ENCODE measurements at places on chromosomes 2 and 18. TPM values are rescaled to one million over a fixed set of nuclear protein-coding genes. Genes with fewer than 3 reads are reported as not detected.

RASGRP3 gene
- total RNA-seq, result 1.6 TPM

STAM2 gene
- 8.6 TPM for total RNA-seq

NR4A2 gene
- 3.1 TPM for total RNA-seq

RIT2 gene
- total RNA-seq, result not detected

MAL gene
- total RNA-seq, result not detected

MREG gene
- total RNA-seq, result 6.4 TPM

BOLL gene
- not detected for total RNA-seq

SOCS6 gene
- total RNA-seq, result 37.4 TPM

SNRPD1 gene
- 174 TPM for total RNA-seq

SLC8A1 gene
- total RNA-seq, result 0.71 TPM

CHRNG gene
- total RNA-seq, result not detected

NBEAL1 gene
- total RNA-seq, result 4.0 TPM

CENPO gene
- 46.0 TPM for total RNA-seq

NEU2 gene
- total RNA-seq, result not detected

LYPD6B gene
- not detected for total RNA-seq

MYO5B gene
- 14.9 TPM for total RNA-seq

CDH2 gene
- 48.7 TPM for total RNA-seq

G6PC2 gene
- not detected for total RNA-seq

GPR45 gene
- not detected for total RNA-seq

NDC80 gene
- total RNA-seq, result 16.5 TPM

NEUROD1 gene
- not detected for total RNA-seq

CRYBA2 gene
- not detected for total RNA-seq

SERPINB11 gene
- not detected for total RNA-seq

POTEC gene
- total RNA-seq, result not detected

COL6A3 gene
- 0.09 TPM for total RNA-seq

NIF3L1 gene
- total RNA-seq, result 44.6 TPM

HMSD gene
- total RNA-seq, result 0.26 TPM

ZNF385B gene
- total RNA-seq, result 0.20 TPM

FRZB gene
- 0.07 TPM for total RNA-seq

SP140 gene
- 0.24 TPM for total RNA-seq

ZNF804A gene
- total RNA-seq, result not detected

LIMS4 gene
- 0.59 TPM for total RNA-seq

ACTR3 gene
- 275 TPM for total RNA-seq

HTR2B gene
- 0.07 TPM for total RNA-seq

PDE11A gene
- total RNA-seq, result 0.40 TPM

TUBA4B gene
- total RNA-seq, result 0.26 TPM

PKP4 gene
- total RNA-seq, result 25.6 TPM

INSIG2 gene
- total RNA-seq, result 12.1 TPM

FNDC4 gene
- 4.3 TPM for total RNA-seq

CNTNAP5 gene
- not detected for total RNA-seq

ZNF2 gene
- total RNA-seq, result 3.7 TPM

DLX1 gene
- total RNA-seq, result 3.9 TPM

PROC gene
- total RNA-seq, result 3.9 TPM

OBSL1 gene
- total RNA-seq, result 22.3 TPM

SH3BP4 gene
- 33.9 TPM for total RNA-seq

CCDC121 gene
- 4.1 TPM for total RNA-seq

ANKMY1 gene
- 9.1 TPM for total RNA-seq

HOXD10 gene
- total RNA-seq, result 7.5 TPM

HRH4 gene
- total RNA-seq, result not detected

KCNIP3 gene
- total RNA-seq, result 0.89 TPM

ANKRD44 gene
- 2.0 TPM for total RNA-seq

Data from A549 treated with DMSO at 1 μM for 4 hours (cell line).